Activated T-cell treated with anti-CD3 and anti-CD28 coated beads, Interleukin-2, amount 50 U/mL, for 1 hour (primary cell): ENCODE measurements at places on chromosomes 12 and 14.

DNA sequence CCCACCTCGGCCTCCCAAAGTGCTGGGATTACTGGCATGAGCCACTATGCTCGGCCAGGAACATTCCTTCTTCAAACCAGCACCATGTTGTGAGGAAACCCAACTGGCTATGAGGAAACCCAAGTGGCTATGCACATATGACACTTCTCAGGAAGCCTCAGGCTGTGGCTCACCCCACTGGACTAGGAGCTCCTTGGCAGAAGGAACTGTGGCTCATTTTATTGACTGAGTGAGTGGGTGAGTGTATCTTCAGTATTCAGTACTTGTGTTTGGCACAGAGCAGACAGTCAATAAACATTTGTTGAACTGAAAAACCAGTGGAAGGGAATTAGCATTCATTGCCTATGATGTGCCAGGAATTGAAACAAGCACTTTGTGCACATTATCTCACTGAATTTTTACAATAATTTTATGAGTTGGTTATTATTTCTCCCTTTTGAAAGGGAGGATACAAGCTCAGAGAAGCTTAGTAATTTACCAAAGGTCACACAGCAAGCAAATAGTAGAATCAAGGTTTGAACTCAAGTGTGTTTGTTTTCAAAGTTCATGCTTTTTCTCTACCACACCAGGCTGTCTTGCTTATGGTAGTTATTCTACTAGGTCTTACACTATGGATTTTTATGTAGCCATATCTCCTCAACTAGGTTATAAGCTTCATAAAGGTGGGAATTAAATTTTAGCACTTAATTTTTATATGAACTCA lies 121.6 kb downstream of the VEZT start:
- no peak for DNase-seq

- peak; percentile 28 for DNase-seq
Measured at GRCh38 chr12:105279460-105280056, 43.6 kb upstream of the APPL2 start.

- no peak for DNase-seq
Measured at GRCh38 chr12:108896336-108896735, 16.4 kb downstream of the DAO start.

- DNase-seq, result no peak
Measured at GRCh38 chr14:69101331-69101826, 51.5 kb downstream of the DCAF5 start.

GRCh38 chr12:66929121-66929520 lies 250.2 kb upstream of the GRIP1 start:
- DNase-seq, result no peak
